ENCODE measurements at places on chromosomes 4 and X.
A peak's percentile ranks its signal among the peaks of the same experiment; 100 is the strongest.

DNA sequence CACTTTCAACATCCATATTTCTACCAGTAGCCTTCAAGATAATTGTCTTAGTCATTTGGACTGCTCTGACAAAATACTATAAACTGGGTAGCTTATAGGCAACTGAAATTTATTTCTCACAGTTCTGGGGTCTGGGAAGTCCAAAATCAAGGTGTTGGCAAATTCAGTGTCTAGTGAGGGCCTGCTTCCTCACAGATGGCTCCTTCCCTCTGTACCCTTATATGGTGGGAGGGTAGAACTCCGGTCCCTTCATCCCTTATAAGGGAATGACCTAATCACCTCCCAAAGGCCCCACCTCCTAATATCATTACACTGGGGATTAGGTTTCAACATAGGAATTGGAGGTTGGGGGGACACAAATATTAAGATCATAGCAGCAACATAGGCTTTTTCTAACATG lies 7.4 kb upstream of the TBC1D25 start:
- no peak for DNase-seq

DNA sequence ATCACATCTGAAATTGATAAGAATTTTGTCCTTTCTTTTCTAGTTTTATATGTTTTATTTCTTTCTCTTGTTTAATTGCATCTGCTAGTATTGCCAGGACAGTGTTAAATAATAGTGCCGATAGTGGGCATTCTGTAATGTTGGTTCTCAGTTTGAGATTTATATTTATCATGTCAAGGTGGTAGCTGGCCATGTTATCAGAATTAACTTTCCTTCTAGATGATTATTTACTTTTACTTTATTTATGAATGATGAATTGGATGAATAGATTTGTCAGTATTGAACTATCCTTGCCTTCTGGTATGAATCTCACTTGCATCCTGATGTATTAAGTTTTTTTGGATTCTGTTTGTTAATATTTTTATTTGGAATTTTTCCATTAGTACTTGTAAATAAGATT lies 42.7 kb downstream of the METAP1 start:
- no peak for DNase-seq

DNA sequence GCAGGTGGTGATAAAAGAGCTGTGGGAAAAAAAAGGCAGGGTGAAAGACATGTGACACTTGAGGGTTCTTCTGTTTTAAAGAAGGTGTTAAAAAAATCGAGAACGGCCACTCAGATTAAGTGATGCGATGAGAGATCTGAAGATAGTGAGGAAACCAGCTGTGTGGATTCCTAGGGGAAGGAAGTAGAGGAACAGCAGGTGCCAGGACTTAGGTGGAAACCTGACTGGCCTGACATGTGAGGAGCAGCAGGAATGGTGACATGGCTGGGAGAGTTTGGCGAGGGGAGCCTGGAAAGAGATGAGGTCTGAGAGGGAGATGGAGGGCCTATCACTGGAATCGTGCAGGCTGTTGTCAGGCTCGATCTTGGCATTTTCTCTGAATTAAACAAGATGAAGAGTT lies 55.5 kb downstream of the BMPR1B start:
- DNase-seq: no peak

- no peak for DNase-seq
Measured at GRCh38 chr4:78484574-78484973, 67.0 kb upstream of the ANXA3 start.

DNA sequence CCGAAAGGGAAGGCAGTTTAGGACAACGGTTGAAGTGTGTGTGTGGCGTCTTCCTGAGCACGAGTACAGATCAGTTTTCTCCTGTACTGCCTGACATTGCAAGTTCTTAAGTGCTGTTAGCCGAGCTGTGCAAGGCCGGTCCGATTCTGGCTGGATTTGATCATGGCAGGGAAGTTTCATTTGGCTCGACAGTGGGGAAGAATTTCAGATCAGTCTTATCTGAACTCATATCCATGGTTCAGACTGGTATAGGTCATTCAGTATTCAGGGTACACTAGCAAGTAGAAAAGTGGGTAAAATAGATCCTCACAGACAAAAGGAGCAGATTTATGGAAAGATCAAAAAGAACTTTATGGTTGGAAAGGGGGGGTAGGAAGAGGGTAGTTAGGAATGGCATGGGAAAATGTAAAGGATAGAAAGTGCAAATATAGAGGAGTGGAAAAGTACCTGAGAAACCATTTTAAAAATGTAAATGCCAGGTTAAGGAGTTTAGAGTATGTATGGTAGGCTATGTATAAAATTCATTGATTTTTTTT lies 716 bp downstream of the THAP9 start:
- DNase-seq: no peak

- no peak for DNase-seq
Measured at GRCh38 chr4:54556587-54556986, 101.2 kb upstream of the KIT start.

DNA sequence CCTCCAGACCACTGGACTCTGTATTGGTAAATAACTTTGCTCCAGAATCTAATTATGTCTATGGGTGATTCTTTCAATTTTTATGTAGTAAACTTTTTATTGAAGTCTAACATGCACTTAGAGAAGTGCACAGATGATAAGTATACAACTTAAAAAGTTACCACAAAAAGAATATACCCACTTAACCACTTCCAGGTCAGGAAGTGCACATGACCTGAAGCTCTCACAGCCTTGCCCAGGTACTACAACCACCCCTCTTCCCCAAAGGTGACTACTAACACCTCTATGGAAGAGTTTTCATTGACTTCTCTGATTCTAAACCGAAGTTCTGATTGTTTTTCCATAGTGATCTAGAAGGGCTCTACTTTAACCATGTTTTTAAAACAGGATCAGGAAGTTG lies 43.6 kb upstream of the SPRY1 start:
- no peak for DNase-seq

DNA sequence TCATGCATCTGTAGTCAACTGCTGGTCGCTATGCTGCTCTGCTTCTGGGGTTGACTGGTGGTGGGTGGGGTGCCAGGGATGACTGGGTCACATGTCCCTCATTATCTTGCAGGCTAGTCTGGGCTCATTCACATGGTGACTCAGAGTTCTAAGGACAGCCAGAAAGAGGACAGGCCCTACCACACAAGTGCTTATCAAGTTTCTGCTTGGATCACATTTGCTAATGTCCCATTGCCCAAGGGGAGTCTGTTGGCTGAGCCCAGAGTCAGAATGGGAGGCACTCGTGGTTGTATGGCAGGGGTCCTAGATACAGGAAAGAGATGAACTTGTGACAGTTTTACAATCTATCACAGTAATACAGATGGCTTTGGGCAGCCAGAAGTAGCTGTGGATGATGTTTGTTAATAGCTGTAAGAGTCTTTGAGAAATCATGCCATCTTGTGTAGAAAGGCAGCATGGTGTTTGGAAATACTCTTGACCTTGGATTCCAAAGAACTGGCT lies 221.3 kb downstream of the GPAT3 start:
- no peak for DNase-seq

- no peak for DNase-seq
Measured at GRCh38 chr4:2045518-2045951, 13.6 kb upstream of the NAT8L start.

DNA sequence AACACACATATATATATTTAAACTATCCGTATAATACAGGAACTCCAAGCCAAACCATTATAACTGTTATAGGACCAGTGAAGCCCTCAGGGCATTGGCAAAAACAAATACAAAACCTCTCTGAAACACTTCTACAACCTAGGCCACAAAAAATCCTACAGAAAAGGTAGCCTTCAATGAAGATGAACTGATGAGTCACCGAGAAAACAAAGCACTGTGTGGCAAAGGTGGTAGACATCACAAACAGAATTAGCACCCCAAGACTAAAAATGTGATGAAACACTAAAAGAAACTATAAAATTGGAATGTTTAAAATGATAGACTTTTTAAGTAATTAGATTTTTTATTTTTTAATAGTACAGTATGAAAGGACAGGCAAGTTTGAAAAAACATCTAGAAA lies 5.5 kb upstream of the HSPA4L start:
- no peak for DNase-seq

GRCh38 chr4:153142700-153143438 lies 61.4 kb upstream of the TRIM2 start:
- no peak for DNase-seq

GRCh38 chrX:37455381-37455780 lies 106.2 kb downstream of the PRRG1 start:
- no peak for DNase-seq

DNA sequence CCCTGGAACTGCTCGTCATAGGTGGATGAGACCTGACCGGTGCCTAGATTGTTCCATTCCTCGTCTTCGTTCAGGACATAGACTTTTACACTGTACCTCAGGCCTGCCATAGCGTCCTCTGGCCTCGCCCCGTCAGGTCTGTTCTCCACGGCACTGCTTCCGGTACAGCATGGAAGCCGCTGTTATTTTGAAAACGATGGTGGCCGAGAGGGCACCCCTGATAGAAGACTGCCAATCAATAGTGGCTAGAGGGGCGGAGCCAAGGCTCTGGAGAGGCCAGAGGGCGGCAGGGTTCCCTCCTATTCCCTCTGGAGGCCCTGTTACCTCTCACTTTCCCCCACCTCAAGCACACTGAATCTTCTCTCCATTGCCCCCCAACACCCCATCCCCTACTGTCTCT lies at the start of gene PPP4R3C:
Gene PPP4R3C, minus strand, starts transcription at position 155 of the 400 bp plus-strand sequence. Its CDS starts 45 bp downstream, at position 110.
- DNase-seq: no peak

- peak; percentile 81 for DNase-seq
Measured at GRCh38 chr4:24471486-24472160, 112.7 kb downstream of the DHX15 start.

DNA sequence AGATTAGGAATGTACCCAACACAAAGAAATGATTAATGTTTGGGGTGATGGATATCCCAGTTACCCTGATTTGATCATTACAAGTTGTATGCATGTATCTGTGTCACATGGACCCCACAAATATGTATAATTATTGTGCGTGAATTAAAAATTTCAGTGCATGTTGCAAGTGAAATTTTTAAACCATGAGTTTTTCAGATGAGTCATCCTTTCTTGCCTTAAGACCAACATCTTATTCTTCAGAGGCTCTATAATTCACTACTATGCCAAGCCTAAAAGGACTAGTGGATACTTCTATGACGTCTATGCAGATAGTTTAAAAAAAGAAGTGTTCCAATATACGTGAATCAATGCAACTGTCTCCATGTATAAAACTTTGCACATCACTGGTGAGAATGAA lies 113.0 kb upstream of the SH3RF1 start:
- no peak for DNase-seq

DNA sequence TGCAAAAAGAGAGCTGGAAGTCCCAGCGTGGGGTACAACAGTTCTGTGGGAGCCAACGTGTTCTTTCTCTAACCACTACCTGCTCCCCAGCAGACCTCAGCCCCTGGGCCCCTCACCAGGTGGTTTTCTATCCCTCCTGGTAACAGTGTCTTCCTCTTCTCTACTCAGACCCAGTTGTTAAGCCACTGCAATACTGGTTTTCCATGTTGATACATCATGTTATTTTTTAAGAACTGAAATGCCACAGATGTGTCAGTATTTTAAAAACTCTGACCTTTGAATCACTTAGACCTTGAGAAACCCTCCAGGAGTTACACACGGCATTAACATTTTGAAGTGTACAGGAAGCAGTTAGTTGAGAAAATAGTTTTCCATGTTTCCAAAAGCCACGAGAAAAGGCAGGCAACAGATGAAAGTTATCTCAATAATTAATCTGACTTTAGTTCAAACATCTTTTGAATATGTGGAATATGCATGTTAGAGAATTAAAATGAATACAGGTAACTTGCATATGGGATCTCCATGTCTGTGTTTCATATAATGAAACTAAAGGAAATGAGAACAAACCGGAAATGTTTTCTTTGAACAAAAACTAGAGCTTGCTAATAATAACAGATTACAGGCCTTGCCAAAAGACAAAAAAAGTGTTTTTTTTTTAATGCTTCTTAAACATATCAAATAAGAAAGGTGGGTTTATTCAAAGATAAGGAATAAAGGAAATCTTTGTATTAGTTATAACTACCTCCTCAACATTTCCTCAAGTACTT lies 108.8 kb downstream of the ZNF827 start:
- no peak for DNase-seq

DNA sequence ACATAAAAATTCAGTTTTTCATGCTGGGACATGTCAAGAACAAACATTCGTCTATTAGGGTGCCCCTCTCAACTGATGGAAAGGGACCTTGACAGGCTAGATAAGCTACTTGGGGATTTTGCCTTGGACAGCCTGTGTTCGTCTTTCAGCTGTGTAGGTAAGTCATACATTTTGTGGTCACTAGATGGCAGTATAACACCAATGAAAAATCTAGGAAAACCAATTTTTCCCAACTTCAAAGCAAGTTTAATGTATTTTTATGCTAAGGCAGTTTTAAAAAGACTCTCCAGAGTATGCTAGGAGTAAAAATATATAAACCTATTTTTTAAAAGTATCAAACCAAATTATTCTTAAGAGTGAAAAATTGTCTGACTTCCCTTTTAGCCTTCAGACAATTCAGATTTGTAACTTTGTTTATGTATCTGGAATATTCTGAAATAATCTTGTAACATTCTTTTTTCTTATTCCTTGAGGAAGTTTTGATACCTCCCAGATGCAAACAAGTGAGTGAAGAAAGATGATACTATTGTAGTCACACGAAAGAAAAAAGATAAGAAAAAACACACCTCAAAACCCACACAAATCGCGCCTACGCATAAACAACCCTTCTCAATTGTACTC lies 158.3 kb downstream of the CPE start:
- no peak for DNase-seq

- no peak for DNase-seq
Measured at GRCh38 chrX:136961594-136962135, 72.1 kb downstream of the GPR101 start.

DNA sequence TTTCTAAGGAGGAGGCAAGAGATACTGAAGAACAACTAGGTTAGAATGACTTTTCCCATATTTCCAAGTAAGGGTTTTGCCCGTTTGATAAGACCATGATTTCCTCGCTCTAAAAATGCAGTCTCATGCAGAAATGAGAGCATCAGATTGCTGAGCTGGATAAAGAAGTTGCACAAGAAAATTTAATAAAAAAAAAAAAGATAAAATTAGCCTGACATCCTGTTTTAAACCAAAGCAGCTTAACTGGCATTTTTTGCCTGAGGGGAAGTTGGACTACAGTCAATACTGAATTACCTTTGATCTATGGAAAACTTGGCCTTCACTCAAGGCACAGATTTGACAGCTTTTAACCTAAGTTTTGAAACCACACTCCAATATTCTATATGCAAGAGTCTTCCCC lies 208.4 kb downstream of the GASK1B start:
- DNase-seq: no peak

- DNase-seq: no peak
Measured at GRCh38 chr4:110418641-110419040, 57.3 kb upstream of the ENPEP start.

- no peak for DNase-seq
Measured at GRCh38 chr4:27429364-27429871, 568.8 kb downstream of the STIM2 start.

GRCh38 chrX:125826774-125827451 lies 339.2 kb downstream of the DCAF12L2 start:
- peak; percentile 62 for DNase-seq

GRCh38 chr4:52001616-52002015 lies 18.5 kb downstream of the LRRC66 start:
- no peak for DNase-seq

GRCh38 chr4:6154875-6155274 lies 45.5 kb downstream of the JAKMIP1 start:
- peak; percentile 52 for DNase-seq

Measured in posterior vena cava (tissue), 2 donors.